CD4-positive, alpha-beta memory T cell (primary cell): ENCODE measurements at places on chromosomes 7 and 10. TPM values are rescaled to one million over a fixed set of nuclear protein-coding genes. Genes with fewer than 3 reads are reported as not detected.

OR2A25 gene
- not detected for total RNA-seq

NPY4R2 gene
- not detected for total RNA-seq

RNF133 gene
- not detected for total RNA-seq

INHBA gene
- total RNA-seq, result not detected

KCND2 gene
- total RNA-seq, result not detected

HYAL4 gene
- total RNA-seq, result not detected

GFRA1 gene
- not detected for total RNA-seq

FBXL13 gene
- 2.2 TPM for total RNA-seq

ACTL6B gene
- total RNA-seq, result not detected

SPAM1 gene
- total RNA-seq, result not detected

ATG9B gene
- total RNA-seq, result 29.9 TPM

DNA sequence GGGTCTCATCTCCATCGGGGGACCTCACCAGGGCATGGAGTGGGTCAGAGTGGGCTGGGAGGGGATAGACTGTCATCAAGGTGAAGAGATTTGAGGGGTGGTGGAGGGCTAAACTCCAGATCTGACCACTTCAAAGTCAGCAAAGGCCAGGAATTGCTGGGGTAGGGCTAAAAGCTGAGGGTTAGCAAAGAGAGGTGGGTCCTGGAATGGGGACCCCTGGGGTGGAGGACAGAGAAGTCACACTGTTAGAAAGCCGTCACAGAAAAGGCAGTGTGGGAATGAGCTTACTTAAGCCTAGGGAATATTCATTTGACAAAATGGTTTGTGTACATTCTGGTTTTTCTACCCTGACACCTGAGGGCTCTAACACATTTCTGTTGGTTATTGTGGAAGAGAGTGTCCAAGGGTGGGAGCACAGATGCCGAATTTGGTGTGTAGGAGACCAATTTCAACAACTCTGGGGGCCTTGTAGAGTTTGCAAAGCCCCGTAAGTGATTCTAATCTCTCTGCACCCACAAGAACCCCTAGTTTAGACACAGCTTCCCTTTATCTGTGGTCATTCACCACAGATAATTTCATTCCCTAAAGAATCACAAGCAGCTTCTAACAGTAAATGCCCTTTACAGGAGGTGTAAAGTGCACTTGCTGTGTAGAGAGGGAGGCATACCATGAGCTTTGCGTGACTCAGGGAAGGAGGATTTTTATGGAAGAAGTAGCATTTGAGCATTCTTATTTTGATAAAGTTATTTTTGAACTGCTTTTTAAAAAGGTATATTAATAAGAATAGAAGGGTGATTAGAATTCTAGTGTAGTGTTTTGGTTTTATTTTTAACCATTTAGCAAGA is 6.4 kb downstream of the FBH1 start:
- no peak for DNase-seq

GRCh38 chr10:111871458-111871857 is 312.1 kb downstream of the GPAM start:
- DNase-seq, result no peak

DNA sequence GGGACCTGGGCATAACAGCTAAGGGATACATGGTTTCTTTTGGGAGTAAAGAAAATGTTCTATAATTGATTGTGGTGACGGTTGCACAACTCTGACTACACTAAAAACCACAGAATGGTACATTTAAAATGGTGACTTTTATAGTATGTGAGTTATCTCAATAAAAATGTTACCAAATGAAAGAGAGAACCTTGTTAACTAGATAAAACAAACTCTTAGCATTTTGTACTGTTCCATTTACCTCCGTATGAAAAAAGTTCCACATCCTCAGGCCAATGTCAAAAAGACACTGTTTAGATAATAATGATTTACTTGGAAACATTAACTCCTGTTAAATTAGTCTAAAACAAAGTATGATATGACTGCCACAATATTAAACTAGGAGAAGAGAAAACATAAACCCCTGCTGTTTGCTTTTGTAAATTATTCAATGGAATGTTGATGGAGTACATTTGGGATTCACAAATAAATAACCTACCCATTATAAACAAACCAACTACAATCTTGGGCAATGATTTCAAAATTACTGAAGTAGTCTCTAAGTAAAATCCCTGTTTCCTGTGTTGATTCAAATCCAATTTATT is 60.7 kb downstream of the SMURF1 start:
- no peak for DNase-seq

DNA sequence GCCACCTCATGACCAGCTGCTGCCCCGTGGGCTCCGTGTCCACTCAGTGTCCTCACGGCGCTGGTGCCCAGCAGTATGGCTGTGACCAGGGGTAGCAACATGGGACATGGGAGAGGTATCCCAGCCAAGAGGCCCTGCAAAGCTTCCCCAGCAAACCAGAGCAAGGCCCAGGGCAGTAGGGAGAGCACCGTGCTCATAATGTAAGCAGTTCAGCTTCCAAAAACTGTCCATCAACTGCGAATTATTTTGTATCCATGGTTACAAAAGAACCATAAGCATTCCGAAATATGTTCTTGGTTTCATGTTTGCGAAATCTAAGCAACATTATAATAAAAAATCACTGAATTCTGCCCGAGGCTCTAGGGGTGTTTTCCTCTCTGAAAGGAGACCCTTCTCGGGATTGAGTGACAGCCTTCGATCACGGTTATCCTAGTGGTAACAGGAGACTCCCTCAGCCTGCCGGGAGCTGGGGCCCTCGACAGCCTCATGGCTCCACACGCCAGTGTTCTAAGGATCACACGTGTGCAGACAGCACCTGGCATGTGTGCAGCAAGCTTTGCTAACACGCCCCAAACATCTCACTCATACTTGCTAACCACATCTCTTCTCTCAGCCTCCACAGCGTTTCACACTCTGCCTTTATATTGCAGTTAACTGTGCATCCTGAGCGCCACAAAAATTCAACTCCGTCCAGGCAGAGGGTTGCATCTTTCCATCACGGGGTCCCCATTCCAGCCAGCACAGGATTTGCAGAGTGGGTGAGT is 117.6 kb downstream of the DIP2C start:
- no peak for DNase-seq

- no peak for DNase-seq
Observed at GRCh38 chr7:89028319-89028718, 232.8 kb upstream of the TEX47 start.

- DNase-seq, result no peak
Observed at GRCh38 chr7:154627646-154628290, 375.2 kb downstream of the PAXIP1 start.

- no peak for DNase-seq
Observed at GRCh38 chr7:100109521-100110163, 8.2 kb downstream of the AP4M1 start.

DNA sequence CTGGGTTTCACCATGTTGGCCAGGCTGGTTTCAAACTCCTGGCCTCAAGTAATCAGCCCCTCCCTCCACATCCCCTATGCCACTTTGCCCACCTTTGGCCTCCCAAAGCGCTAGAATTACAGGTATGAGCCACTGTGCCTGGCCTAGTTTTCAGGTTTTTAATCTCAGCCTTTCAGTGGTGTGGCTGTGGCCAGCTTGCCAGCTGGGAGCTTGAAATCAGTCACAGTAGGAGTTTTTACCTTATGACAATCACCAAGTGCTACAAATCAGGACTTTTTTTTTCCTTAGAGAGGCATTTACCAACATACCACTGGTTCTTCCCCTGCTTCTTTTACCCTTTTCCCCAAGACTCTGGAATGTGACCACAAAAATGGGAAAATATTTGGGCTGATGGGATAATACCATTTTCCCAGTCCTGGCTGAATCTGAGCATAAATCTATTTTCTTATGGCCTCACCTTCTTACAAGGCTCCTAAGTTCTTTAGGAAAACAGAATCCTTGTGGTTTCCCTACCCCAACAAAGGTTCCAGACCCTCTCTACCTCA is 6.2 kb downstream of the STEAP4 start:
- DNase-seq, result no peak

DNA sequence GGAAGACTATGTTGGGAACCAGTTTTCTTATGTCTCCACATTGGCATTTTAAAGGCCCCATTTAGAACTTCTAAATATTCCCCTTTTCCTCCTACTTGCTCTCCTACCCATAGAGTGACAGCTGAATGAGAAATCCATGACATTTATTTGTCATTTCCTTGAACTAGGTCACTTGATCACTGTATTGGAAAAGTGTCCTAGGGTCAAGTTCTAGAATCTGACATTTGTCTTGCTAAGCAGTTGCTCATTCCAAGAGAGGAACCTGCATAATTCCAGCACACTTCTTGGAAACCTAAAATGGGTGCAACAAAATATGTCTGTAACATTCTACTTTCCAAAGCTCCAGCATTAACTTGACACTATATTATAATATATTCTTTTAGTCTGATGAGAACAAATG is 3.6 kb upstream of the DPY19L1 start:
- no peak for DNase-seq

GRCh38 chr7:134854816-134855215 is 75.4 kb downstream of the CALD1 start:
- DNase-seq, result no peak

DNA sequence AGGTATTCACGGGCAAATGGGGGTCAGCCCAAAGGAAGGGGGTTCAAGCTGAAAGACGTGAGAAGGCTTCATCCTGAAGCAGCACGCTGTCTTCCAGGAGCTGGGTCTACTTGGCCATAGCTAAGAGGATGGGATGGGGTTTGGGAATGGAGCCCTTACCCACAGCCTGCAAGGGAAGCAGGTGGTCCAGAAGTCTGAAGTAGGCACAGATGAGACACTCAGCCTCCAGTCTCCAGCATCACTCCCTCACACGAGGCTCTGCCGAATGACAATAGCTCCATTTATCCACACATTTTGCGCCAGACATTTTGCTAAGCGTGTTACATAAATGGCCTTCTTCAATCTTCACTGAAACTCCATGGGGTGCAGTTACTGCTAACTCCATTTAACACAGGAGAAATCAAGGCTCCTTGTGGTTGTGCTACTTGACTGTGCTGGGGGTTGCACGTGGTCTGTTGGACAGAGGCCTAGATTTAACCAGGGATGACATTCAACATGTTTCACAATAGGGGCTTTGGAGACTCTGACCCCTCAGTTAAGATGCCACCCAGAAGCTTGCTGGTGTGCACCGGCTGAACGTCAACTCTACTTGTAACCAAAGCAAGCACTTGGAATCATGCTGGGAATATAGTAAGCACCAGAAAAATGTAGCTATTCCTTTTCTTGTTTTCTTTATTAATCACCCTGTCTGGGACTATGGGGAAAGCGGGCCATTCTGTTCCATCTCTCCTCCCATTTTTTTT is 85.3 kb downstream of the FAM241B start:
- no peak for DNase-seq

- DNase-seq, result no peak
Observed at GRCh38 chr7:30511973-30512662, 7.5 kb upstream of the GGCT start.

GRCh38 chr7:142567201-142568075 is 181.8 kb upstream of the PRSS1 start:
- no peak for DNase-seq

DNA sequence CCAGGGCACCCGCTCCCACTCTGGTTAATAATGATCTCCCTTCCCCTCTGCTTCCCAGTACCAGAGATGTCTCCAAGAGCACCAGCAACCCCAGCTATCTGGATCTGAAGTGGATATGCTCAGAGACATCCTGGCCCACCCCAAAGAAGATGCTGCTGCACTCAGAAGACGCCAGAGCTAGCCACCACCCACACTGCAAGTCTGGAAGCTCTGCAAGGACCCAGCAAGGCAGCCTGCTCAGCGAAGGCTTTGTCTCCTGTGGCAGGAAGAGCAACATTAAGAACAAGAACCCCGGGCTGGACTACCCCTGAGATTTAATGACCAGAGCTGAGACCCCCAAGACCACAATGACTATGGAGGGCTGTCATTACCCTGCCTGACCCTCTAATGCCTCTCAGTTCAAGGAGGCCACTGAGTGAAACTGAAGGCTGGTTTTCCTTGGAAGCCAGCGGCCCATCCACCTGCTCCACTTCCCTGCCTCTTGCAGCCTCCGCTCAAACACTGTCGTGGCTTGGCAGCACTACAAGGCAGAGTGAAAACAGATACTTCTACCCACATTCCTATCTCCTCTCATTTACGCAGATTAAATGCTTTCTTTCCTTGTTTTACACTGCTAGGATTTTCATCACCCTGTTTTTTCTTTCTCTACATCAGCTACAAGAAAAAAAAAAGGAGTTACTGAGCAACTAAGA is 202.2 kb downstream of the SNX10 start:
- no peak for DNase-seq

GRCh38 chr7:44431091-44431608 is 59.3 kb downstream of the NUDCD3 start:
- no peak for DNase-seq

DNA sequence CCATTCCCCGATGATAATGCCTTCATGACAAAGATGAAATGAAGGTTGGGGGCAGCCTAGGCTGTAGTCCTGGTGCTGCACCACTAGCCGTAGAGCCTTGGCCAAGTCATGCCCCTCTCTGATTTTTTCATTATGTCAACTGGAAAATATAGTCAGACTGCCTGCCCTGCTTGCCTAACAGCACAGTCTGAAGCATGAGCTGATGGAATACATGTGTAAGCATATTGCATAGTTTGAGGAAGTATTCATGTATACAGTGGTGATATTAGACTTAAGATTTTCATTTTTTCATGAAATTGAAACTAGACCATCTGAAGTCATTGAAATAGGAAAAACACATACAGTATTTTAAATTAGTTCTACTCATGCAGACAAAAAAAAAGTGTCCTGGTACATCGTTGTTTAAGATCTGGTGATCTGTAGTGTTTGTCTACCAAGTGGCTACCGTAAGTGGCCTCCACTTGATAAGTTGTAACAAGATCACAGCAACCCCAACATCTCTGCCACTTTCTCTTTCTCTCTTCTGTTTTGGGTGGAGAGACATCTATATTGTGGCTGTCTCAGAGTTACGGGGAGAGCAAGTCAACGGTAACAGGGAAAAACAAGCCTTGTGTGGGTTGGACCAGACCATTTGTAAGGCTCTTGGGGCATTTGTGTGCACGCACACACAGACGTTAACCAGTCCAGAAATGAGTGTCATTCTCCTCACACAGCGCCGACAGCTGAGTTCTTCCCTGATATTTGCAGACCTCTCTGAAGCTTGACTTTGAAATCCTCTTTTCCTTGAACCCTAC is 716.6 kb upstream of the GALNT17 start:
- DNase-seq, result no peak

DNA sequence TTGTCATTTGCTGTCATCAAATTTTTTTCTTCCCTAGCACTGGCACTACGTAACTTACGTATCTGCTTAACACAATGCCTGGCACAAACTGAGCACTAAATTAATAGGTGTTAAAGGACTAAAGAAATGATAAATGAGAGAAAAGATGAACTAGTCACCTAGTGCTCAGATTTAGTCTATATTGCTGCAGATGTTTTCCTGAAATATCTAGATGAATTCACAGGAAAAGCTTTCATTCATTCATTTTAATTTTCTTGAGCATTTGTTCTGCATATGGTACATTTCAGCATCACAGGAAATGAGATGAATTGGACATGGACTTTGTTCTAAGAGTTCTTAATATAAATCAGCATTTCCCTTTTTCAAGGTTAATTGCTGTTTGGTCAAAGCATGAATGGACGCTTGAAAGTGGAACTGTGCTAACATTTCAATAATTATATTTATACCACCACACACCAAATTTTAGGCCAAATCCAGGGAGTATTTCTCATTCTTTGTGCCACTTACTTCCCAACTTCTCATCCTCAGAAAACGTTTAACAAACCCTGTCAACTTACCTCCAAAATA is 163.2 kb upstream of the MDFIC start:
- no peak for DNase-seq

- no peak for DNase-seq
Observed at GRCh38 chr7:112481833-112482670, 1.3 kb downstream of the LSMEM1 start.

GRCh38 chr10:104308439-104308903 is 29.8 kb downstream of the ITPRIP start:
- peak; percentile 57 for DNase-seq
